NCI-H1417 treated with DMSO at 0.1 percent for 48 hours (cell line): ENCODE measurements at places on chromosomes 7 and 10.

DNA sequence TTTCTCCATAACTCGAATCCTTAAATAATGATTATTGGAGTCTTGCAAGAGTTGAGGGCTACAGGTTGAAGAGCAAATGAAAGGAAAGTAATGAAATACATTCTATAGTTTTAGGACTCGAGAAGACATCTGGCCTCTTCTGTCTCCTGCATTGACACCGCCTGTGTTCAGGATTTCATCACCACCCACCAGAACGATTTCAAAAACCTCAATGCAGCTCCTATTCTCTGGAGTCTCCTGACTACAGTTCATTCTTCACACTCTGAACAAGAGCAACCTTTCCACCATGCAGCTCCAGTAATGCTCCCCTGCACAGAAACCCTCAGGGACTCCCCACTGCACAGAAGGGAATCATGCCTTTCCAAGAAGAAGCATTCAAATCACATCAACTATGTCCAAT lies 5.5 kb downstream of the IL15RA start:
- no peak for DNase-seq

DNA sequence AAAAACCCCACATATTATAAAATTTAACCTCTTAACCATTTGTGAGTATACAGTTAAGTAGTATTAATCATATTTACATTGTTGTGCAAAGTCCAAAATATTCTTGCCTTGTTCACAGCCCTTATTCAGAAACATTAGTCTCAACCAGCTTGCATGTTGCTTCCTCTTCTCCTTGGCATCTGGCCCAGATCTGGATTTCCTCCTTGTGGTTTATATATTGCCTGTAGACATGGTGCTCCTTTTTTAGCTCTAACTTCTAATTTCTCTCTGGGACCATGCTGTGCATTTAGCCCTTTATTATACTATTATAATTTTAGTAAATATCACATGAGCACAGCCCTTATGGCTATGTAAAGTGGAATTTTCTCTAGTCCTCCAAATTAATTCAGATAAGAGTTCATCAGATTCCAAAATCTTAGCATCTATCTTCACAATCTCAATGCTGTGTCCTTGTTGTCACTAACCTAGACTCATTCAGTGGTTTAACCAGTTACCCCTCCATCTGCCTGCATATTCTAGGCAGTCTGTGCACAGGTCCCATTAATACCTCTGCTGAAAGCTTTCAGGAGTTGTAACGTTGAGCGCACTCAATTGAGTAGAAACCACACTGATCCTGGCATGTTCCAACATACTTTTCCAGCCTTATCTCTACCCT lies 7.9 kb downstream of the CPED1 start:
- no peak for DNase-seq

DNA sequence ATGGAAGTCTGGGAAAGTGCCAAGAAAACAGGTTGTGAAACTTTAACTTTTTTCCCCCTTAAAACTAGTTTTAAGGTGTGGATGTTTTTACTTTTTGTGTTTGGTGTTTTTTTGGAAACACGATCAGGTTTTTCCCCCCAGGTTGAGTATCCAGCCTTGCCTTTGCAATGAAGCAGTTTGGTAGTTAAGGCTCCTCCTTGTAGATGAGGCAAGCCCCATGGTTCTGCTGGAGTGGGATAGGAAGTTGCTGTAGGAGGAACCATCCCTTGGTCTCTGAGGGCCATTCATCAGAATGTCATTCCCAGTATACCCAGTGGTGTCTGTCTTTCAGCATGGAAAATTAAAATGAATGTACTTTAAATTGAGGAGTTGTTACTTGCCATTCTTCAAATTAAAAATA lies 2.7 kb downstream of the CUL1 start:
- DNase-seq, result no peak

- no peak for DNase-seq
Observed at GRCh38 chr10:93629647-93630305, 17.4 kb downstream of the PDE6C start.

GRCh38 chr7:155119801-155120382 lies 49.8 kb downstream of the HTR5A start:
- no peak for DNase-seq

GRCh38 chr10:124364674-124365073 lies 54.0 kb downstream of the OAT start:
- DNase-seq, result no peak

GRCh38 chr7:84069033-84069432 lies 125.6 kb downstream of the SEMA3A start:
- no peak for DNase-seq

DNA sequence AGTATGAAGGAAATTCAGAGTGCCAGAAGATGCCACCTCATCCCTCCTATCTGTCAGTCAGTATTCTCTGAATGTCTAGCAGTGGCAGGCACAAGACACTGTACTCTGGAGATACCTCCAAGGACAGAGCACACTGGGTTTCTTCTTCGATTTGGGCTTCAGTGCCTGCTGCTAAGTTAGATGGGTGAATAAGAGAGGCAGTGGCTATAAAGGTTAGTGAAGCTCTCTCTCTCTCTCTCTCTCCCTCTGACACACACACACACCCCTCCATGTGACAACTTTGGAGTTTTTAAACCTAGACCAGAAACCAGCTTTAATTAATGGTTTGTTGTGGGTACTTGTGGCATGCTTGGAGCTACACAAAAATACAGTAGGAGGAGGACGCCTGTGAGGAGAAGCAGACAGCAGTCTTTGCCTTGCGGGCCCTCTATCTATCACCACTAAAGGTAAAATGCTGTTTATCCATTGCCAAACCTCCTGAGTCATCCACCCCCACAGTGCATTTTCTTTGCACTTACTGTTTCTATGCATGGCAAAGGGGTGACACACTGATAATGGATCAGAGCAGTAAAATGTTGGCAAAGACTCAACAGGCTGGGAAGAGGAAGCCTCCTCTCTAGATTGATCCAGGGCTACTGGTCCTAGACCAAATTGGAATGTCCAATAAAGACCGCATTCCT lies 102.5 kb downstream of the TRIL start:
- no peak for DNase-seq

- DNase-seq, result peak; percentile 23
Observed at GRCh38 chr10:48363617-48364355, 57.3 kb downstream of the MAPK8 start.

- DNase-seq, result no peak
Observed at GRCh38 chr10:101065481-101066145, 3.8 kb downstream of the KAZALD1 start.

GRCh38 chr10:90227786-90228185 lies 526.4 kb downstream of the KIF20B start:
- no peak for DNase-seq

DNA sequence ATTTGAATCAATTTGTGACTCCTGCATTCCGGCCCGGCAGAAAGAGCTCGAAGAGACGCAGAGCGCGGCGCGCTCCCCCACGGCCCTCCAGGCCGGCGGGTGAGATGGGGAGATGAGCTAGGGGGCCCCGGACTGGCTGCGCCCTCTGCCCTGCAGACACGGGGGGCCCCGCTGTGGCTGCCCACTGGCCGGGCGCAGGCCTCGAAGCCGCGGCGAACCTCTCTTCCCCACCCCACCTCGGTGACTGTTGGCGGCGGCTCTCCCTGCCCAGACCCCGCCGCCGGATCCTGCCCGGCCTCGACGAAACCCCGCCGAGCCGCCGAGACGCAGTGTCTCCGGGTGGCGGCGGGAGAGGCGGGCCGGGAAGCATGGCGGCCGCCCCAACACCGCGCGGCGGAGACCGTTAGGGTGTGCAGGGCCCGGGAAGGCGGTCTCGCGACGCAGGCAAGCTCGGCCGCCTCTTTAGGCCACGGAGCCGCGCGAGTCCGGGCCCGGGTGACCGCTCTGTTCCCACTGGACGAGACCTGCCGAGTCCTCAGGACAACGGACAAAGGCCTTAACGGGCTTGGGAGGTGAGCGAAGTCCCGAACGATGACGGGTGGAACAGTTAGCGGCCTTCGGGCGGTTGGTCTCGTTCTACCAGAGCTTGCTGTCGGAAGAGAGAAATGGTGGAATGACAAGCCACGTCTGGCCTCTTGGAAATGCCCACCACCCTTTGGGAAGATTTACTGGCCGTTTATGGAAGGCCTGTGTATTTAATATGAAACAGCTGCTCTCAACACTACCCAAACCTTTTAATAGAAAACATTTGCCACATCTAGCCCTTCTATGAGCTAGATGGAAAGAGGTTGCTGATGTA lies 24.3 kb downstream of the NUP42 start:
- DNase-seq, result no peak

- peak; percentile 24 for DNase-seq
Observed at GRCh38 chr7:118104812-118105441, 79.0 kb upstream of the LSM8 start.

DNA sequence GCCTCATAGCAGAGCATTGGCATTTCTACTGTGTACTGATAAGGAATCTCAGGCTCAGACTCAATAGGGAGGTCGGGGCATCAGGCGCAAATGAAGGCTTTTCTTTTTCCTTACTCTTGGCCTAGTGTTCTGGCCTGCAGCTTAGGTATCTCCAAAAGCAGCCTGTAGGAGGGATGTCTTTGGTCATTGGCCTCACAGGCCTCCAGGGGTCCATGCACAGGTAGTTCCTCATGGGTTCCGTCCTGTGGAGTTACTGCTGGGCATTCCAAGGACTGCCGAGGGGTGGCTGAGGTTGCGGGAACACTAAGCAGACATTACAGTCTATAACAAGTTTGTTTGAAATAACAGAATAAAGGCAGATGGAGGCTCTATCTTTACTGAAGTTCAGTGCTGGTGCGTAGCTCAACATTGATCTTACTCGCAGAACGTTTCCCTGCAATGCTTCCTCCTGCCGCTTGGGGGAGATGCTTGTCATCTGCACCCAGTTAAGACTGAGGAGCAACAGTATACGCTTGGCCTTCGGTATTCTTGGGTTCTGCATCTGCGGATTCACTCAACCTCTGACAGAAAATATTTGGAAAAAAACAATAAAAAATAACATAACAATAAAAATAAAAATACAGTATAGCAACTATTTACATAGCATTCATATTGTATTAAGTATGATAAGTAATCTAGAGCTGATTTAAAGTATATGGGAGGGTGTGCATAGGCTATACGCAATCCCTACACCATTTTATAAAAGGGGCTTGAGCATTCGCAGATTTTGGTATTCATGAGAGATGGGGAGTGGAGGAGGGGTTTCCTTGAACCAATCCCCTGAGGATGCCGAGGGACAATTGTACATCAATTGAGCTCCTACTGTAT lies 58.9 kb downstream of the SH2D4B start:
- DNase-seq, result no peak

GRCh38 chr7:131143869-131144268 lies 183.8 kb upstream of the MKLN1 start:
- no peak for DNase-seq

DNA sequence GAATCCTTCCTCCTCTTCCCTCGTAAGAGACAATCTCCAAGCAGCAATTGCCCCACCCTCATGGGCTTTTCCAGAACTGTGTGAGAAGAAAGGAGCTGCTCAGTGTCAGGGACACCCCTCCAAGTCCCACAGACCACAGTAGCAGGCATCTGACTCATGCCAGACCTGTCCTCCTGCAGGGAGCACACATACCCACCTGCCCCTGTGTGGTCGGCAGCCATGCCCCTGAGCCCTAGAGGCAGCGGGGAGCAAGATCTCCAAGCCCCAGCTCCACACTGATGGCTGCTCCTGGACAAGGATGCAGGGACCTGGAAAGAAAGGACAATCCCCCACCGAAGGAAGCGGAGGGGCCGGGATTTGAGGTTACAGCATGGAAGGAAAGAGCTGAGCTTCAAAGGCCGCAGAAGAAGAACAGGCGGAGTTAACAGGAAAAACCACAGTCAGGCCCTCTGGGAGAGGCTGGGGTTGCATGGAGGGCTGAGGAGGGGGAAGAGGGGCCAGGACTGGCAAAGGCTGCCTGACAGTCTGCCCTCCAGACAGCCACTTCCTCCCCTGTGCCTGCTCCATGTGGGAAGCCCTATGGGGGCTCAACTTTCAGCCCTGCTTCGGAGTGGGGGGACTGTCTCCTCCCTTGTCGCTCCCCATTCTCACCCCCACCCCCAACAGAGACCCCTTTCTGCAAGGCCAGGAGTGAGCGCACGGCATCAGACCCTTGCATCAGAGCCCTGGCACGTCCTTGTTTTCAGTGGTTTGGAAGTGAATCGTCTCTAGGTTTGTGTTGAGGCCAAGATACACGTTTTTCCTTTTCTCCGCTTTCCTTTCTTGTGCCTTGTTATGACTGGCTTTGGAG lies 46.8 kb downstream of the ASB13 start:
- DNase-seq, result no peak

DNA sequence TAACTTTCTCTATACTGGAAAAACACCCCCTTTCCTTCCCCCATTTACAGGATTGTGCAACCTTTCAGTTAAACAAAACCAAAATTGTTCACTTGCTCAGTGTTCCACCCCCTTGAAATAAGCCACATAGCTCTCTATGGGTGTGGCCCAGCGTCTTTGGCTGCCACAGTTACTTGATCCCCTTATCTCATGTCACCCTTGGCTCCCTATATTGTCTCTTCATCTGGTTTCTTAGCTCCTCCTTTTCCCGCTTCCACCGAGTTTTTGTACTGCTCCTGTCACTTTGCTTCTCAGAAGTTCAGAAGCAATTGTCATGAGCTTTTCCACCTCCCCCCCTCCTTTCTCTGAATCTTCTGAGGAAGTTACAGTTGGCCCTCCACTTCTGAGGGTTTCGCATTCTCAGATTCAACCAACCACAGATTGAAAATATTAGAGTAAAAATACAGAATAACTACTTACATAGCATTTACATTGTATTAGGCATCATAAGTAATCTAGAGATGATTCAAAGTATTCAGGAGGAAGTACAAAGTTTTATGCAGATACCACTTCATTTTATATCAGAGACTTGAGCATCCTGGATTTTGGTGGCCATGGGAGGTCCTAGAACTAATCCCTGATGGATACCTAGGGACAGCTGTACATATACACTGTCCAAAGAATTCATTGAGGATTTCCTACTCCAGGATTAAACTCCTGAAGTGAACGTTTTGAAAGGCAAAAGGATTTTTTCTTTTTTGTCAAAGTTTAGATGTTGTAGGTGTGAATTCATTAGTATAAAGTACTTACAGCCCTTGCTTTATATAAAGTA lies 60.4 kb downstream of the ADD3 start:
- no peak for DNase-seq

- no peak for DNase-seq
Observed at GRCh38 chr10:61160253-61160652, 216.3 kb upstream of the RHOBTB1 start.

DNA sequence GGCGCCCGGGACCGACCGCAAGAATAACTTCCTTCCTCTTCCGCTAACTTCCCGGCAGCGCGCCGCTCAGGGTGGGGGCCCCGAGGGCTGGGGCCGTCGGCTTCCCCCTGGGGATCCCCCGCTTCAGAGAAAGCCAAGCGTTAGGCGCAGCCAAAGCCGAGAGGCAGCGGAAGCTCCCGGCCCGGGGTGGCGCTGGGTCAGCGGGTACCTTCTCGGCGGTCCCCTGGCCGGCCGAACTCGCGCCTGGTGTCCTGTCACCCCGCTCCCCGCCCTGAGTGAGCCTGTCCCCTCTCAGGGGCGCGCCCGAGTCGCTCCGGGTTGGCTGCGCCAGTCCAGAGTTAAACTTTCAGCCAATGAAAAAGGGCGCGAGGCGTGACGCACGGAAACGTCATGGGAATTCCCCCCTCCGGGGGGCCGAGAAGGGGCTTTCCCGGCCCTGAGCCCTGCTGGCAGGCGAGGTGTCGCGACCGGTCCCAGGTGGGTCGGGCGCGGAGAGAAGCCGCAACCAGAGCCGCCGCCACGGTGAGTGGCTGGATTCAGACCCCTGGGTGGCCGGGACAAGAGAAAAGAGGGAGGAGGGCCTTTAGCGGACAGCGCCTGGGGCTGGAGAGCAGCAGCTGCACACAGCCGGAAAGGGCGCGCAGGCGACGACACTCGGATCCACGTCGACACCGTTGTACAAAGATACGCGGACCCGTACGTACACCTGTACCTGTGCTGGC lies 1.3 kb upstream of the NFKB2 start:
- DNase-seq, result no peak

- no peak for DNase-seq
Observed at GRCh38 chr10:119597405-119598186, 832 bp upstream of the TIAL1 start.

- no peak for DNase-seq
Observed at GRCh38 chr7:121352323-121352722, 23.5 kb downstream of the WNT16 start.
